B cell (primary cell): ENCODE measurements at places on chromosomes 1 and 21. TPM values are rescaled to one million over a fixed set of nuclear protein-coding genes. Genes with fewer than 3 reads are reported as not detected.

DNA sequence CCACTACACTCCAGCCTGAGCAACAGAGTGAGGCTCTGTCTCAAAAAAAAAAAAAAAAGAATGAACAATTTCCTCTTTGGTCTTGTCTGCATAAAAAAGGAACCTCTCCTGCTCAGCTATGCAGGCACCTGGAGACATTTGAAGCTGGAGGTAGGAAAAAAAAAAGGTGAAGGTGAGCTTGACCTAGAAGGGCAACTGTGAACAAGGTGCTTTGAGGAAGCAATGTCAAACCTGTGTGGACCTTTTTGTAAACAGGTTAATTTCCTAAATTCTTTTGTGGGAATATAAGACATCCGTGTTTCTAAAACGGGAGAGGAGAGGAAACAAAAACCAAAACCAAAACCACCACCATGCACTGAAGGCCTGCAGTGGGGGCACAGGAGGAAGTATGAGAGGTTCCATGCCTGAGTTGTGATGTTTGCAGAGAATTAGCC is 77.5 kb downstream of the SLC45A1 start:
- peak; percentile 84 for DNase-seq

- DNase-seq = no peak
Measured at GRCh38 chr1:119873135-119874015, 22.9 kb downstream of the ADAM30 start.

GRCh38 chr1:212691561-212692071 is 8.0 kb downstream of the BATF3 start:
- no peak for DNase-seq

- DNase-seq = no peak
Measured at GRCh38 chr1:7684132-7684531, 87.0 kb upstream of the VAMP3 start.

- no peak for DNase-seq
Measured at GRCh38 chr21:37742115-37742514, 174.1 kb downstream of the KCNJ6 start.

DNA sequence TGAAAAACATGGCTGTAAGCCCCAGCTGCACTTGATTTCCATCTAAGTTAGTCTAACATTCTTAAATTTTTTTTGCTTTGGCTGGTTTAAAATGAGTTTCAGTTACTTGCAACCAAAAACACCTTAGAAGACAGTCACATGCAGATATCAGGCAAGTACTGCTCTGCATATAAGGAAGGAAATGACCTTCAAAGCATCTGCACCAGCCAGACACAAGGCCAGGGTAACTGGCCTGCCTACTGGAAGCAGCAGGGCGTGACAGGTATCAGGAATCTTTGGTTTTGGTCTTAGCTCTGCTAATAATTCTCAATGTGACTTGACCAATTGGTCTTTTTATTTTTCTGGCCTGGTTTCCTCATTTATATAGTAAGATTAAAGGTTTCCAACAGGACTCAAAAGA is 33.5 kb downstream of the SCYL3 start:
- no peak for DNase-seq

DNA sequence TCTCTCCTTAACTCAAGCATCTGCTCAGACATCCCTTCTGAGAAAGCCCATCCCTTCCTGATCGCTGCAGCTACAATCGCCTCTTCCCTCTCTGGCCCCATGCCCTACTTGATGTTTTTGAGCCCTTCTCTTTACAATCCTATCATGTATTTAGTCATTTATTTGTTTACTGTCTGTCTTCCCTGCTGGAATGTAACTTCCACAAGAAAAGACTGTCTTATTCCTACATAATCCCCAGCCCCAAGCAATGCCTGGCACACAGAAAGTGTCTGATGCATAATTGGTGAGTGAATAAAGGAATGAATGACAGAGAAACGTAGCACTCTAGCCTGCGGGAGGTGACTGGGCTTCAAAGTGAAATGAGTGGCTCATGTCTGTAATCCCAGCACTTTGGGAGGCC is 25.4 kb downstream of the ECE1 start:
- DNase-seq = no peak

DNA sequence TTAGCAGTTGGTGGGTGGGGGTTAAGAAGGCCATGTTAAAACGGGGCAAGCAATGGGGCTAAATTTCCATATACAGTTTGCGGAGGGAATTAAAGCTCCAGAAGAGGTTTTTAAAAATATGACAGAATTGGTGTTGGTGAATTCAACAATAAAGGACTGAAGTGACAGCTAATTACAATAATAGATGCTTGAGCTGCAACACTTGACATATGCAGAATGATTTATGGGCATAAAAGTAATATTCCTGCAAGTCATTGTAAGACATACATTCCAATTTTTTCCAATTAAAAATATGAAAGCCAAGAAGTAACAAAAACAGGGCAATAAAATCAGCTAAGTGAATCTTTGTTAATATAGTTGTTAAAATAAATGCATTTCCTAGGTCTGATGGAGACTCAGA is 202.2 kb upstream of the MAP1LC3C start:
- DNase-seq = no peak

GRCh38 chr1:211036381-211037060 is 97.4 kb downstream of the KCNH1 start:
- no peak for DNase-seq

- no peak for DNase-seq
Measured at GRCh38 chr1:204081164-204081790, 8.4 kb downstream of the SOX13 start.

DNA sequence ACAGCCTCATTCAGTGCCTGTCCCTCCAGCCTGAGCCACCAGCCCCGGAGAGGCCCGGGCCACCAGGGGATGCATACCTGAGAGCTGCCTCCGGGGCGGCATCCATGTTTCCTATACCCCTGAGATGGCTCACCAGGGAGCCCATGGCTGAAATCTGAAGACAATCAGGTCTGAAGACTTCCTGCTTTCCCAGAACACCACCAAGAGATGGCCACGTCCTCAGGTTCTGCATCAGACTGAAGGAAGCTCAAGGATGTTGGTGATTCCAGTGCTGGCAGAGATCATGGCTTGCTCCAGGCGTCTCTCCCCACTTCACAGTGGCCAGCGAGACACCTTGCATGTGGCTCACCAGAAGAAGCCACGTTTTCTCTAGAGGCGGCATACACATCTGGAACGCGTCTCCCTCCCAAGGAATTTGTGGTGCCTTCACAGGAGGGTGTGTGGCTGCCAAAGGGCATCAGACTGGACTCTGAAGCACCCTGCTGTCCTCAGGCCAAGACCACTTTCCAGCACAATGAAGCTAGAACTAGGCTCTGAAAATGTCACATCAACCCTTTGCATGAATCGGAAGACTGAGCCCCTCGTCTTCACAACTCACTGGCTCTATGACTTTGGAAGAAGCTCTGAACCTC is 170.7 kb upstream of the IRF2BP2 start:
- DNase-seq = peak; percentile 27

DNA sequence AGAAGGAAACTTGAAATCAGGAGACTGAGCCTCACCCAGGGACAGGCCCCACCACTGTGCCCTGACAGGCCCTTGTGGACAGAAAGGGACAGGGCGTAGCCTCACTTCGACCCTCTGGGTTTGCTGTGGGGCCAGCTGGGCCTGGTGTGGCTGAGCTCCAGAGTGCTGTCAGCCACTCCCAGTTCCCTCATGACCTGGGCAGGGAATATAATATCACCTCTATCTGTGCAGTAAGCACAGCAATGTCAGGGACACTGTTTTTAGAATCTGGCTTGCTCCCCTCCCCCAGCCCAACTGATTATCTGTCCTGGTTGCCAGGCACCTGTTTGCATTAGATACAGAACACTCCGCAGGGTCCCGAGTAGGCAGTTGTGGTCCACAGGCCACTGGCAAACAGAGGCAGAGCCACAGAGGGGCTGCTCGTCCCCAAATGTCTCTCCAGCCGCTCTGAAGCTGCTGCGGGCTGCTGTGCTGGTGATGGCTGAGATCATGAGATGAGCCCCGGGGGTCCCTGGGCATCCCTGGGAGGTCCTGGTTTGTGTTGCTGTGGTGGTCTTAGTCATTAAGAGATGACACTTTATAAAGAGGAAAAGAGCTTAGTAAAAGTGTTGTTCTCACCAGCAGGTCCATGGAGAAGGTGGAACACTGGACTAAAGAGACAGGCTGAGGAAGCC is 51.6 kb downstream of the ETS2 start:
- DNase-seq = no peak

DNA sequence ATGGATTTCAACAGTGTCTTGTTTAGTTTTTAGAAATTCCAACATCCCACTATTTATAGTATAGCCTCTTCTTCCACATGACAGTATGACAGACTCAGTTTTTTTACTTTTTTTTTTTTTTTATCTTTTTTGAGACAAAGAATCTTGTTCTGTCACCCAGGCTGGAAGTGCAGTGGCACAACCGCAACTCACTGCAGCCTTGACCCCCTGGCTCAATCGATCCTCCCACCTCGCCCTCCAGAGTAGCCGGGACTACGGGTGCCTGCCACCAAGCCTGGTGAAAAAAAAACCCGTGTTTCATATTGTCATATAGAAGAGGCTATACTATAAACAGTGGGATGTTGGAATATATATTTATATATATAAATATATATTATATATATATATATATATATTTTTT is 1.2 kb upstream of the DR1 start:
- no peak for DNase-seq

RBP7 gene
- total RNA-seq = not detected in 2 replicates

MRTO4 gene
- total RNA-seq = 20.2 and 28.1 TPM in 2 replicates

LCK gene
- 20.1 and 22.3 TPM in 2 replicates for total RNA-seq

DCST1 gene
- total RNA-seq = not detected in 2 replicates

PROX1 gene
- 3.7 and 3.8 TPM in 2 replicates for total RNA-seq
